ENCODE measurements at places on chromosomes 5 and 9. TPM values are rescaled to one million over a fixed set of nuclear protein-coding genes. Genes with fewer than 3 reads are reported as not detected.

CANX gene
- total RNA-seq, result 611 TPM

GPR21 gene
- total RNA-seq, result not detected

GNE gene
- 8.9 TPM for total RNA-seq

KIF4B gene
- not detected for total RNA-seq

NFIB gene
- 12.5 TPM for total RNA-seq

PAEP gene
- total RNA-seq, result not detected

ADAMTS19 gene
- 30.5 TPM for total RNA-seq

DNA sequence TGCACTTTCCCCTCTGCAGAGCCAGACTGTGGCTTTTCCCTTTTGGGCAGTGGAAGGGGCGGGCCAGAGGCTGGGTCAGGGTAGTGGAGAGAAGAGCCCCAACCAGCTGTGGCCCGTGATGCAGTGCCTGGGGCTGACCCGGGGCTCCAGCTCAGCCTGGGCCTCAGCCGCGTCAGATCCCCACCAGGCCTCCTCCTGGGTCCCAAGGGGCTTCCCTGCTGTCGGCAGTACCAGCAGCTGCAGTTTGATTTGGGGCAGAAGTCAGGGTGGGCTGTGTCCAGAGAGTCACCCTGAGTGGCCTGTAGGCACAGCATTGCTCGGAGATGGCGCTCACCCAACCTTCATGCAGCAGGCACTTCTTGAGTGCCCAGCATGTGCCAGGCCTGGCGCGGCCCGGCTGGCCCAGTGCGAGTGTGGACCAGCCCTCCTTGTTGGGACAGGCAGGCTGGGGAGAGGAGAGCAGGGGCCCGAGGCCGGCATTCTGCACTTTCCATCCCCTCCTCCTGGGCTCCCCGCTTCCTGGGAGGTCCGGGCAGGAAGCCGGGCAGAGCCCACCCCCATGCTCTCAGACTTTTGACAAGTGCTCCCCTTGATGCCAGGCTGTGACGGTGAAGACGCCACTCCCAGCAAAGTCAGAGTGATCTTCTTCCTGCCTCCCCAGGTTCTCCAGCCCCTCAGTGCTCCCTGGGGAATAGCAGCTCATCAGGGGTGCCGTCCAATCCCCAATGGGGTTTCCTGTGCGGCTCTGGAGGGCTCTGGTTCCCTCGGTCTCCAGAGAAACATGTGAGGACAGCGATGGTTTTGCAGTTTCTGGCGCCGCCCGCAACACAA is 88.3 kb upstream of the COL5A1 start:
- DNase-seq, result peak; percentile 8

DNA sequence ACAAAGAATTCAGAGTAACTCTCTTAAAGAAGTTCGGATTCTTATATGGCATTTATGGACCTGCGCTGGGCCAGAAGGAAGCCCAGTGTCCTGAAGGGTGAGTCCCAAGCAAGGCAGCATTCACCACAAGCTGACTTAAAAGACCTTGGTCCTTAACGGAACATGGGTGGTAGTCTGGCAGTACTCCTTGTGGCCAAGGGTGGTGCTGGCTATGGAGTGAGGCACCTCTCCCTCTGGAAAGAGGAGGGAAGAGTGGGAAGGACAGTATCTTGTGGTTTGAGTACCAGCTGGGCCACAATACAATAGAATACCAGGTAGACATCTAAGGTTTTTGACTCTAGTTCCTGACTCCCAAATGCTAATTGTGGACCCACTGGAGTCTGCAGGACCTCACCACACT is 425.7 kb upstream of the CYLC2 start:
- DNase-seq, result peak; percentile 15

DNA sequence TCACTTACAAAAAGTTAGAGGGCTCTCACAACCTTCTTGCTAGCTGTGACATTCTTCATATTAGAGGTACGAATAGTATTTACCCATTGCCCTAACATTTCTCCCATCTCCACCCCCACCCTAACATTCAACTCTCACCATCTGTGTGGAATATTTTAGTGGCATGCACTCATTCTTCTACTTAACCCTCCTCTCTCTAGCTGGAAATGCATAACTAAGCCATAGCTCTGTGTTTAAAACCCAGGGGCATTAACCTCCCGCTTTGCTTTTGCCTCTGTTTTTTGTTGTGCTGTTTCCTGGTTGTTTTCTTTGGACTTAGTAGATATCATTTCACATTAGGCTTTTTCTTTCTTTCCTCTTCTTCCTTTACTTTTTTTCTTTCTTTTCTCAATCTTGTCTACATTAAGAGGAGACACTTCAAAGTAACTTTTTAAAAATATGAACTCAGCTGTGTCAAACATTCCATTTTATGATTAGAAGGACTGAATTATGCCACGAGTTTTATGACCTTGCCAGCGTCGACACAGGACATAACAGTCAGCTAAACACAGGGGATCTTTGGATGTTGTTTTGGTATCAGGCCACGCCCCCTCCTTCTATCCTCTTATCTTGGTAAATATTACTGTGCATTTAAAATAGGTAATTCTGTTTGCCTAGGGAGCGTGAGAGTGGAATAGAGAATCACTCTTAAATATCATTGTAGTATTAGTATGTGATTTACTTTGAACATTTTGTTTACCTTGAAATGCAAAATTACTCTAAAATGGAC is 236.0 kb downstream of the CD180 start:
- DNase-seq, result no peak

- DNase-seq, result no peak
Observed at GRCh38 chr9:82271106-82271561, 282.6 kb downstream of the SPATA31D1 start.

DNA sequence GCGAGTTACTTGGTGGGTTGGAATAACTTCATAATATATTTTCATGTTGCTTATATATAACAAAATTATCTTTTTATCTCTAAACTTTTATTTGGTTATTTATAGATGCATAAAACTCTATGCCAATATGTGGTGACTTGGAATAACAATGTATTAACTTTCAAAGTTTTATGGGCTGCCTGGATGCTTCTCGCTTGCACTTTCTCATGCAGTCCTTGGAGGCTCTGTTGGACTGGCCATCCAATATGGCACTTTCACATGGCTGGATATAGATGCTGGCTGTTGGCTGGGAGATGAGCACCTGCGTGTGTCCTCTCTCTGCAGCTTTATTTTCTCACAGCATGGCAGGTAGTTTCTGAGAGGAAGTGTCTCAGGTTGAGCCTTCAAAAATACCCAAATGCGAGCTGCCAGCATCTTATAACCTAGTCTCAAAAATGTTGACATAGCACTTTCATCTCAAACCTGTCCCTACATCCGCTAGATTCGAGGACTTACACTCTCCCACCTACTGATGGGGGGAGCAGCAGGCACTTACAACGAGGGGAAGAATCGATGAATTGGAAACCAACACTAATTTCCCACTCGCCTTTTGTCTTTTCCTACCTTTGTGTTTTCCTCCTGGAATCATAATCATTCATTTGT is 48.3 kb upstream of the SMARCA2 start:
- DNase-seq, result no peak

GRCh38 chr9:134551644-134552348 is 89.8 kb upstream of the COL5A1 start:
- no peak for DNase-seq

DNA sequence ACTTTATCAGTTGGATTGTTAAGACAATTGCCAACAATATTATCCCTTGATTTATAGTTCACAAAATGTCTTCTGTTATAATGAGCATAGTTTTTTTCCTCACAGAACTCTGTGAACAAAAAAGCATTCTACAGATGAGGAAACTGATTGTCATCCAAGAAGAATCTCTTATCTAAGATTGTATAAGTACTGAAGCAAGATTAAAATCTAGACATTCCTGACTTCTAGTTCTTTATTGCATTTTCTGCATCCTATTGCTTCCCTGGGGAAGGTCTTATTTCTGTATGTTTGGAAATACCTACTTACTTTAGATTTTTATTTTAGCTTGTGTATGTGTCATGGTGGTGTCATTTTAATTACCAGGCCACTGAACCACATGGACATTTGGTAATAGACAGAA is 884.9 kb upstream of the WWC1 start:
- no peak for DNase-seq

GRCh38 chr5:154568589-154568988 is 90.6 kb upstream of the HAND1 start:
- no peak for DNase-seq

DNA sequence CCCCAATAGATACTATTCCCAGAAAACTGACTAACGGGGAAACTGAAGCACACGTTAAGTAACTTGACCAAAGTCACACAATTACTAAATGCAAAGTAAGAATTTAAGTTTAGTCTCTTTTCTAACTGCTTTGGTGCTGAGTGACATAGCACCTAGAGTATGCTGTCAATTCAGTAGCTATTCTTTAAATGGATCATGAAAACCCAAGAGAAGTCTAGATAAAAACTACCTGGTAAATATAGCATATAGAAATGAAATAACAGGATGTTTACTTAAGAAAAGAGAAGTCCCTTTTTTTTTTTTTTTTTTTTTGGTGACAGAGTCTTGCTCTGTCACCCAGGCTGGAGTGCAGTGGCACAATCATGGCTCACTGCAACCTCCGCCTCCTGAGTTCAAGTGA is 129.2 kb downstream of the PDE4D start:
- DNase-seq, result no peak

GRCh38 chr5:42338136-42338535 is 85.1 kb upstream of the GHR start:
- no peak for DNase-seq
